ENCODE measurements at places on chromosomes 12 and 14.

- no peak for DNase-seq
Observed at GRCh38 chr14:94671870-94672444, 59.8 kb downstream of the SERPINA3 start.

GRCh38 chr12:7158781-7159609 lies 28.8 kb downstream of the CLSTN3 start:
- no peak for DNase-seq

DNA sequence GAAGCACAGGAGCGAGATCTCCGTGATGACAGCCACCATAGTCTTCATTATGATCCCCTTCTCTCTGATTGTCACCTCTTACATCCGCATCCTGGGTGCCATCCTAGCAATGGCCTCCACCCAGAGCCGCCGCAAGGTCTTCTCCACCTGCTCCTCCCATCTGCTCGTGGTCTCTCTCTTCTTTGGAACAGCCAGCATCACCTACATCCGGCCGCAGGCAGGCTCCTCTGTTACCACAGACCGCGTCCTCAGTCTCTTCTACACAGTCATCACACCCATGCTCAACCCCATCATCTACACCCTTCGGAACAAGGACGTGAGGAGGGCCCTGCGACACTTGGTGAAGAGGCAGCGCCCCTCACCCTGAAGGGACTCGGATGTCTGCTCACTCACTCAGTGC lies 775 bp downstream of the OR10P1 start:
- DNase-seq, result no peak

DNA sequence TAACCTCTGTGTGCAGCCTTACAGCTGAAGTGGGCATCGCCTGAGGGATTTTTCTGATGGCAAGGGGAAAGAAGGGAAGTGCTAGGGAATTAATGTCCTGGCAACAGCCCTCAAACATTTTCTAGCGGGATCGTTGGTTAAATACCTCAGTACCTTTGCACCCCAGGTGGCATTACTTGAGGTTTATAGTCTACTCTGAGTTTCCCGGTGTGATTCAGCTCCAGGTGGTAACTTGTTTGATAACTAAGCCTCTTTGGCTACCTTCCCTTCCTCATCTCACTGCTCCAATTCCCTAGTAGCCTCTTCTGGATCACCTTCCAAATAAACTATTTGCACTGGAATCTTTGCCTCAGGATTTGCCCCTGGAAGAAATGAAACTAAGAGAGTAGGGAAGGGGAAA lies 237.0 kb upstream of the SSTR1 start:
- no peak for DNase-seq

DNA sequence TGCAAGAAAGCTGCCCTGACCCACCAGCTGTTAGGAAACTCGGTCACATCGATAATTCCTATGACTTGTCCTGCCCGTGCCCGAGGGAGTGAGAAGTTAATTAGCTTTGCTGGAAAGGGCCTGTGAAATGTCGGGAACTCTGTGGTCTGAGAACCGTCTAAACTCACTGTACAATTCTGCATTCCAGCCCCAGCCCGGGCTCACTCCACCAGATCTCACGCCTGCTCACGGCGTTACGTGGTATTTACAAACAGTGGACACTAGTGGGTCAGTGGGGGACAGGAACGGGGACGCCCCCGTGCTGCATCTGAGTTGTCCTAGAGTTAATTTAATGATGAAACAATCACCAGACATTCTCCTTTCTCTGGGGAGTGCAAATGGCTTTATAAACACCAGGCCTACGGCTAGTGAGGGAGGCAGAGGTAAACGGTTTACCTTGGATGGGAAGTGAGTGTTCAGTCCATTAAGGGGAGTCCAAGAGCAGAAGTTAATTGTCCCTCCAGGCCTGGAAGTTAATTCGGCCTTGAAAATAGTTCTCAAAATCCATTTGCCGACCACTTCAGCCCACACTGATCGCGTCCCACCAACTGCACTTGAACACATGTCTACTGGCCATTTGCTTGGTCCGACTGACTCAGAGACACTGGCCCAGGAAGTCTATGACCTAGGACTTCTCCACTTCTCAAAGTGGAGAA lies 93.5 kb upstream of the MED13L start:
- no peak for DNase-seq

All from DMS53 (cell line).